ENCODE measurements at places on chromosomes 3 and 15.

DNA sequence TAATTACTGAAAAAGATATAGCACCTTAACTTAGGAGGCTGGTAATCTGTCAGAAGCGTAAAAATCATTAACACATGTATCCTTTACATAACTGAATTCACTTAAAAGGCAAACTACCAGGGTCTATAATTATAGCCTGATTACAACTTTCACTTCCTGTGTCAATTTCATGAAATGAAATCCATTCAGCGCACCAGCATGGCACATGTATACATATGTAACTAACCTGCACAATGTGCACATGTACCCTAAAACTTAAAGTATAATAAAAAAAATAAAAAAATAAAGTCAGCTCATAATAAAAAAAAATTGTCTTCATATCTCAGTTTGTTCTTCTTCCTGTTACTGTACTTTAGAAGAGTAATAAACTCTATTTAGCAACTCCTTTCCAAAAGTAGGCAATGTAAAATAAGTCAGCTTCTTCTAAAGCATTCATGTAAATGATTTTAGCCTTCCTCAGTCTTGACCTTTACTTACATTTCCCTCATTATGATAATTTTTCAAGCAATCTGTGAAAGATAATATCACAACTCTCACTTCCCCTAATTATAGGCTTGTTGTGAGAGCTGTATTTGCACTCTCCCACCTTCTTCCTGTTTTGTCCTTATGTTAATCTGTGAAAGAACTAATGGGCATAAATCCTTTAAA lies 50.1 kb downstream of the KBTBD8 start:
- no peak for DNase-seq

DNA sequence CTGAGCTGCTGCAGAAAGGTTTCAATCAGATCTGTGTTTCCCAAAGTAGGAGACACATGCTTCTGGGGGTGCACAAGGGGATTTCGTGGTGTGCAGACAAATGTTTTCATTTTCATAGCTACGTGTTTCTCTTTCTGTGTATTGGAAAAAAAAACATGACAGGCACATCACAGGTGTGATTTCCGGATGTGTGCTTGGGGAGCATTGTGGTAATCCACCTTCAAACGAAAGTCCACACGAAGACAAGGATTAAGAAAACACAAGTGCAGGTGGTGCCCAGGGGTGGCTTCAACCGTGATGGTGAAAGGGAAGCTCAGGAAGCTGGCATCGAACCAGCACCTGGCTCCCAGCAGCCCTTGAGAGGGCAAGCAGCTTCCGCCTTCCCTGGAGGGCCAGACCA lies 164.6 kb upstream of the LINGO1 start:
- DNase-seq, result no peak

DNA sequence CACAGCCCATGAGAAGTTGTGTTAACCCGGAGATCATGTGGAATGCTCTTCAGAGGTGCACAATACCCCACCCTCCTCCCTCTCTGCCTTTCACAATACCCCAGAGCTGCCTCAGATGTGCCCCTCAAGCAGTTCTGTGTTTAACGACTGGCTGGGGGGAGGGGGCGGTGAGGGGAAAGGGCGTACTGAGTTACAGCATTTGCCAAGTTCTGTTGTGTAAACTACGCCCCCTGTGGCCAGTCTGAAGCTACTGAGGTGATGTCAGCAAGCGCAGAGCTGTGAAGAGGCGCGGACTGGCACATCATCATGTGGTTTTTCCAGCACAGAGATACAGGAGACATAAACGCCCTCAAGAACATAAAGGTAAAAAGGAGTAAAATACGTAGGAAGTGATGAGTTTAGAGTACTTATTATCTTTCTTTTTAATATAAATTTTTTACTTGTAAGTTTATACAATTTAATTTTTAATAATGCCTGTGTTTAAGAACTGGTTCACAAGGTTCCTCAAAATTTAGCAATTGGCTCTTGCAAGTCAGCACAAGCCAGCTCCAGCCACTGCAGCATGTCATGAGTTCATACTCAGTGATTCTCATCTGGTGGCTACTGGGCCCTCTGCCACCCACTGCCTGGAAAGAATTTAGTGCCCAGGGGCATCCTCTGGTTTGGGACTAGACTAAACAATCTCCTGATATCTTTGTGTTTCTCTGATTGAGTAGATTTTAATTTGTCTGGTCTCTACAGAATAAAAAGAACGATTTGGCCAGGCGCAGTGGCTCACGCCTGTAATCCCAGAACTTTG lies 1.7 kb downstream of the EPB42 start:
- DNase-seq, result no peak

GRCh38 chr3:14483286-14483685 lies 56.9 kb downstream of the GRIP2 start:
- DNase-seq, result no peak

DNA sequence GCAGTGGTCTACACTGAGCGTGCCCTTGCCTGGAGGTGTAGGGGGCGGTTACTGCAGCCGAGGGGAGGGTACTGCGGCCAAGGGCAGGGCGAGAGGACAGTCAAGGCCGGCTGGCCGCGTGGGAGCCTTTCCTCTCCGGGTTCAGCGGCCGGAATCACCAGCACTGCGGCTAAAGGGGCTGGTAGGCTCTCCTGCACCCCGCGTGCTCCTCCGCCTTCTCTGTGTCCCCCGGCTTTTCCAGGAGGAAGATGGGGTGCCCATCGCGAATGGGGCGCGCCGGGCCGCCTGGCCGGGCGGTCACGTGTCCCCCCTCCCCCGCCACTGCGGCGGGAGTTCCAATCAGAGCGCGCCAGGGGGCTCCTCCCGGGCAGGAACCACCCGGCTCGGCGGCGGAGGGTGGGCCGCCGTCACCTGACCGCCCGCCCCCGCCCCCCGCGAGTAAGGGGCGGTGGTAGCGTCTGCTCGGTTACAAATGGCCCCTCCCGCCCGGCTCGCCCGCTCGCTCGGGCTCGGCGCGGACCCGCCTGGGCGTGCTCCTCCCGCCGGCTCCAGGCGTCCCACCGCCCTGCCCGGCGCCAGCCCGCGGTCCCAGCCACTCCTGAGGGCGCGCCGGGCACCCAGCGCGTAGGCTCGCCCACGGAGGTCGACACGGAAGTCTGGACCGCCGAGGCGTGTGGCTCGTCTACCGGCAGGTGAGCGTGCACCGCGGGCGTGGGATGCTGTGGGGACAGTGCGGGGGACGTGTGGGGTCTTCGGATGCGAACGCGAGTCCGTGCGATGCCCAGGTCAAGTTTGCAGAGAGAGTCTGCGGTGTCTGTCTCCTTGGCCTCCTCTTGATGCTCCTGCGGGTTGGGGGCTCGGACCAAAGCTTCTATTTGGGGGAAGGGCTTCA lies 242.6 kb upstream of the TOPAZ1 start:
- no peak for DNase-seq

GRCh38 chr15:90932660-90932991 lies 277 bp upstream of the HDDC3 start:
- DNase-seq, result no peak

DNA sequence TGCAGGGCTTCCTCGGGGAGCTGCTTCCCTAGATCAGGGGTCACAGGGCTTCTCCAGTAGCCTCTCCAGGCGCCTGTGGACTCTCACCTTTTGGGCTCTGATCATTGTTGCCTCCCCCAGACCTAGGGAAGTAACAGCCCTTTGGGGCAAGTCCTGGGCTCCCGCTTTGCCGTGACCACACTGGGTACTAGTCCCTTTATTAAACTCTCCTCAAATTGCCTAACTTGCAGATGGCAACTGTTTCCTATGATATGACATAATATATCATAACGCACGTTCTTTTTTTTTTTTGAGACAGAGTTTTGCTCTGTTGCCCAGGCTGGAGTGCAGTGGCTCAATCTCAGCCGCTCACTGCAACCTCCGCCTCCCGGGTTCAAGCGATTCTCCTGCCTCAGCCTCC lies 17.9 kb upstream of the NRROS start:
- DNase-seq, result no peak

GRCh38 chr3:61978460-61979419 lies 394.6 kb downstream of the FEZF2 start:
- DNase-seq, result no peak

- DNase-seq, result no peak
Measured at GRCh38 chr15:68415501-68416157, 16.3 kb downstream of the ITGA11 start.

DNA sequence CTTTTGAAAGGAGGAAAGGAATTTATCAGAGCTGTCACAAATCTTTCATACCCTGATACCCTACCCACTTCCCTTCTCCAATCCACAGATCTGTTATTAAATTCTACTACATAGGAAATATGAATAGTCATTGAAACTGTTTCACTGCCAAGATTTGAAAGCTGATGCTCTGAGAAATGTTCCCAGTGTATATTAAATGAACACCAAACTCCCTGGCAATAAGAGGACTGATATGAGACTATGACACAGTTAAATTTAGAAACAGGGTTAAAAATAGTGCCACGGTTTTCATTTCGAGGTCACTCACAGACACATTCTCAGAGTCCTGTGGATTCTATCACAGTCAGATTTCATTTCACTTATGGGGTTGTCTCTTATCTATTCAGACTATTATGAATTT lies 27.2 kb upstream of the GBE1 start:
- DNase-seq, result no peak

GRCh38 chr15:61091289-61091616 lies 137.8 kb downstream of the RORA start:
- no peak for DNase-seq

DNA sequence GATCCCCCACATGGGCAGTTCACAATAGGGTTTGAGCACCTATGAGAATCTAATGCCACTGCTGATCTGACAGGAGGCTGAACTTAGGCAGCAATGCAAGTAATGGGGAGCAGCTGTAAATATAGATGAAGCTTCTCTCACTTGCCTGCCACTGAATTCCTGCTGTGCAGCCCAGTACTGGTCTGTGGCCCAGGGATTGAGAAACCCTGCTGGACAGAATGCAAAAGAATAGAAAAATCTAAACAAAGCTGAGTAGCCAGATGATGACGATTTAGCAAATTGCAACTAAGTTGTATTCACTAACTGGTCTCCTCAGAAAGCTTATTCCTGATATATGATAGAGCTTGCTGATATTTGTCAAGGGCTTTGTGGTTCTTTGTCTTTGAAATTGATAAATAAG lies 34.3 kb upstream of the APH1B start:
- no peak for DNase-seq

DNA sequence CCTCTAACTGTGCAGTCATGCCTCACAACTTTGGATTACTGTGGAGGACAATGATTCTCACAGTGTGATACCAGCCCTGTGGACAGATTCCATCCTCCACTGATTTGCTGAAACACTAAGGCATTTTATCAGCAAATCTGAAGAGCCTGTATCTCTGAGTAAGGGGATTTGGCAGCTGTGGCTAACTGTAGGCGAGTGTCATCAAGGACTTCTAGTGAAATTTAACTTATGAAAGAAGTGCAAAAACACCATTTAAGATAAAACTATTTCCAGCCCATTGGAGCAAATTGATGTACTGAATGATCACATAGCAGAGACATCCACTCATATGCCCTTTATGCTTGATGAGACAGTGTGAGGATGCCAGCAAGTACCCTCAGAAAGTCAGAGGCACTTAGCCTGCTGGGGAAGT lies 13.9 kb upstream of the TMPRSS7 start:
- no peak for DNase-seq

- no peak for DNase-seq
Measured at GRCh38 chr15:65355173-65355987, 22.4 kb downstream of the IGDCC3 start.

DNA sequence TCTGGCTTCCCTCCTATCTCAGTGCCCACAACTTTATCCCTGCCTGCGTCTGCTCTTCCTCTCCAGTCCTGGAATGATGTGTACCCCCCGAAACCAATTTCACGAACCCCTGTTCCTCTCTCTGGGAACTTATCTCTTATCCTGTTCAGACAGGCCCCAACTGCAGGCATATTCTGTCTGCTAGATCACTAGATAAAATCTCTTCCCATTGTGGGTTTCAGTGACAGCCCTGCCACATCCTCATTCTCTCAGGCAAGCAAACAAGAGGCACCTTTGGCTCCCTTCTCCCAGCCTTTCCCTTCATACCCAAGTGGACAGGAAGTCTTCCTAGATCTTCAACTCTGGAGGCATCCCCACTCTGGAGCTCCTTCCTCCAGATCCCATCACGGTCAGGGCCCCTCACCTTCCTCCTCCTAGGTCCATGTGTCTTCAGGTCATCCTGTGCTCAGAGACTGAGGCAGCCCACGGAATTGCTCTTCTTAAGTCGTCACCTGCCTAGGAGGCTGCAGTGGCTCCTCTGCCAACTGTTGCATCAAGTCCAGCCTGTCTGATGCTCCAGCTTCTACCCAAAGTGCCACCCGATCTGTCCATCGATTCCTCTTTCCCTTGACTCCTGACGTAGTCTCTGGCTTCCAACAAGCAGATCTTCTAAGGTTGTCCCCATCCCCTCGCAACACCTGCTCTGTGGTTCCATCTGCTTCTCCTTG lies 190.8 kb downstream of the SLCO3A1 start:
- no peak for DNase-seq

DNA sequence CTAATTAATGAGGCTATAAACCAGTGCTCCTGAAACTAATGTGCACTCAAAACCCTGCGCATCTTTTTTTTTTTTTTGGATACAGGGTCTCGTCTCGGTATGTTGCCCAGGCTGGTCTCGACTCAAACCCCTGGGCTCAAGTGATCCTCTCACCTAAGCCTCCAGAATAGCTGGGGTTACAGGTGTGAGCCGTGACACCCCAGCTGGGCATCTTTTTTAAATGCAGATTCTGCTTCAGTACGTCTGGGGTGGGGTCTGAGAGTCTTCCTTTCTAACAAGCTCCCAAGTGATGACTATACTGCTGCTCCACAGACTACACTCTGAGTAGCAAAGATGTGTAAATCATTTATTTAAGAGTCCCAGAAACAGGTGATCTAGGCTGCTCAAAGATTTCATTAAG lies 73.0 kb downstream of the BFSP2 start:
- DNase-seq, result no peak

DNA sequence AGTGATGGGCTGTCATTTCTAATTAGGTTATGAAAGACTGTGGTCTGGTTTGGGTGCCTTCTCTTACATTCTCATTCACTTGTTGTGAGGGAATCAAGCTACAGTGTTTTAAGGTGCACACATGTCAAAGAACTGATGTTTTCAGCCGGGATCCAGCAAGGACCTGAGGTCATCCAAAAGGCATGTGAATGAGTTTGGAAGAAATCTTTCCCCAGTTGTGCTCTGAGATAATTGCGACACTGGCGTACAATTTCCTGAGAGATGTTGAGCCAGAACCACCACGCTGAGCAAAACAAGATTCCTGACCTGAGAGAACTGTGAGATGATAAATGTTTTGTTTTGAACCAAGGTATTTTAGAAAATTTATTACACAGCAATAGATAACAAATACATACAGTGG lies 295.3 kb upstream of the SLITRK3 start:
- DNase-seq, result no peak

DNA sequence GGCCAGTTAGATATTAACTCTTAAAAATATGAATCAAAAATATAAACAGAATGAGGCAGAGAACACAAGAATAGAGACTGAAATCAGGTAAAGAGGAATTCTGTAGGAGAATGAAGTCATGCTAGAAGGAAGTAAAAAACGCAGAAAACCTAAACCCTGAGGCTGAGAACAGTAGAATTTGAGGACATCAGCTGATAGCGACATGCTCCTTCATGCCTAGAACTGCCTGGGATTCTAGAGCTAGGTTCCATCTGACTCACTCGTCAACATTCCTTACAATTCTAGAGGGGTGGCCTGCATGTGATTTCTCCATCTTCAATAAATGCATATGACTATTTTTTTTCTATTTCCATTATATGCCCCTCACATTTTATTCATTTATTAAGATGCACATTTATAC lies 343.0 kb downstream of the ROBO1 start:
- no peak for DNase-seq

- DNase-seq, result no peak
Measured at GRCh38 chr15:40389824-40390595, 7.5 kb downstream of the KNSTRN start.
